Neural crest cell (in vitro differentiated cells): ENCODE measurements at places on chromosomes 1 and 21.

GRCh38 chr1:157852476-157852875 lies 10.9 kb upstream of the CD5L start:
- H3K27me3 ChIP-seq: peaks cover 9% of the 10 kb centered on the region
- no peak overlapping the region for H3K4me3 ChIP-seq
- no peaks in the 10 kb centered on the region for H3K4me1 ChIP-seq
- no peak for DNase-seq

GRCh38 chr1:178724376-178724727 lies 692 bp upstream of the RALGPS2 start:
- peak overlapping the region; percentile 89 for H3K4me3 ChIP-seq
- no peak for DNase-seq
- peaks cover 4% of the 10 kb centered on the region for H3K36me3 ChIP-seq
- H3K27me3 ChIP-seq: no peaks in the 10 kb centered on the region
- peak overlapping the region; percentile 65 for H3K27ac ChIP-seq

GRCh38 chr1:3691421-3692204 lies 39.3 kb downstream of the TP73 start:
- H3K27ac ChIP-seq: peak overlapping the region; percentile 50
- no peaks in the 10 kb centered on the region for H3K36me3 ChIP-seq
- H3K4me1 ChIP-seq: peaks cover 10% of the 10 kb centered on the region
- no peak for DNase-seq
- no peak overlapping the region for H3K4me3 ChIP-seq

GRCh38 chr1:67350783-67351182 lies 43.1 kb downstream of the IL12RB2 start:
- no peak overlapping the region for H3K27ac ChIP-seq
- no peaks in the 10 kb centered on the region for H3K36me3 ChIP-seq
- no peak for DNase-seq
- peaks cover 3% of the 10 kb centered on the region for H3K27me3 ChIP-seq

GRCh38 chr1:172172352-172172831 lies 248.1 kb upstream of the C1orf105 start:
- H3K27me3 ChIP-seq: no peaks in the 10 kb centered on the region
- H3K4me3 ChIP-seq: no peak overlapping the region
- H3K4me1 ChIP-seq: no peaks in the 10 kb centered on the region
- DNase-seq: no peak
- H3K27ac ChIP-seq: no peak overlapping the region

DNA sequence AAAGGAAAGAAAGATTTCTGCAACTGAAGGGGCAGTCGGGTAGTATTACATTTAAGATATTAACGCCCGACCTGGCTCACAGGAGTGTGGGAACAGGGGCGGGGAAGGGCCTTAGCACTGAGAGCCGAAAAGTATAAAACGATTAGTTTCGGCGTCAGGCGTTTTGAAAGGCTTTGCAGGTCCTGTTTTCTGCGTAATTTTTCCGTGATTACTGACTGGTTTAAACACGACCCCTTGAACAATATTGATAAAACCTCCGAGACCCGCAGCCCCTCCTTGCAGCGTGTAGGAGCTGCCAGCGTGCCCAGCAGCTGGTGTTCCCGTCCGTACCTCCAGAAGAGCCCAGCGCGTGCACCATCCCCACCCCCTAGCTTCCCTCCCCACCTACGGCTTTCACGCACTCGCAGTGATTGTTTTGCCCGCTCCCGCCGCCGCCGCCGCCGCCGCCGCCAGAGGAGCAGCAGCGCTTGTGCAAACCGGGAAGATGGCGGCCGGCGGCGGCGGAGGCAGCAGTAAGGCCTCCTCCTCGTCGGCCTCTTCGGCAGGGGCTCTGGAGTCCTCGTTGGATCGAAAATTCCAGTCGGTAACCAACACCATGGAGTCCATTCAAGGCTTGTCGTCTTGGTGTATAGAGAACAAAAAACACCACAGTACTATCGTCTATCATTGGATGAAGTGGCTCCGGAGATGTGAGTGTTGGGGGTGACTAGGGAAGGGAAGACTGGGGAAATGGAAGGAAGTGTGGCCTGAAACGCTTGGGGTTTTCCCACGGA lies 470 bp downstream of the RPRD2 start:
- peak overlapping the region; percentile 96 for H3K4me3 ChIP-seq
- DNase-seq: peak; percentile 63
- H3K36me3 ChIP-seq: no peaks in the 10 kb centered on the region
- H3K4me1 ChIP-seq: peaks cover 41% of the 10 kb centered on the region

DNA sequence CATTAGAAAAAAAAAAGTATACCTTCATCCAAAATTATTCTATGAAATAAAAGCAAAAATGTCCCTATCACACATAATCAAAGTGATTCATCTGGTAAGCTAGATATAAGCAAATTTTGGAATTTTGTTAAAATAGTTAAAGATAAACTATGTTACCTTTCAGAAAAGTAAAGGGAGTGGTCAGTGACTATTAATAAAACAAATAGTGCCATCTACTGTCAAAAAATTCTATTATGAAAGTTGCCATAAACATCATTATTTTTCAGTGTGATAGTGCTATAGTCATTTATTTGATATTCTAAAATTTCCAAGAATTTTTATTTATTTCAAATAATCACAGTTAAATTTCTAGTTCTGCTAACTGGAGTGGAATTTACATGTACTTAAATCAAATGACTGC lies 803.7 kb downstream of the KCNT2 start:
- H3K27me3 ChIP-seq: no peaks in the 10 kb centered on the region
- no peak overlapping the region for H3K27ac ChIP-seq
- H3K4me1 ChIP-seq: no peaks in the 10 kb centered on the region
- H3K4me3 ChIP-seq: no peak overlapping the region

DNA sequence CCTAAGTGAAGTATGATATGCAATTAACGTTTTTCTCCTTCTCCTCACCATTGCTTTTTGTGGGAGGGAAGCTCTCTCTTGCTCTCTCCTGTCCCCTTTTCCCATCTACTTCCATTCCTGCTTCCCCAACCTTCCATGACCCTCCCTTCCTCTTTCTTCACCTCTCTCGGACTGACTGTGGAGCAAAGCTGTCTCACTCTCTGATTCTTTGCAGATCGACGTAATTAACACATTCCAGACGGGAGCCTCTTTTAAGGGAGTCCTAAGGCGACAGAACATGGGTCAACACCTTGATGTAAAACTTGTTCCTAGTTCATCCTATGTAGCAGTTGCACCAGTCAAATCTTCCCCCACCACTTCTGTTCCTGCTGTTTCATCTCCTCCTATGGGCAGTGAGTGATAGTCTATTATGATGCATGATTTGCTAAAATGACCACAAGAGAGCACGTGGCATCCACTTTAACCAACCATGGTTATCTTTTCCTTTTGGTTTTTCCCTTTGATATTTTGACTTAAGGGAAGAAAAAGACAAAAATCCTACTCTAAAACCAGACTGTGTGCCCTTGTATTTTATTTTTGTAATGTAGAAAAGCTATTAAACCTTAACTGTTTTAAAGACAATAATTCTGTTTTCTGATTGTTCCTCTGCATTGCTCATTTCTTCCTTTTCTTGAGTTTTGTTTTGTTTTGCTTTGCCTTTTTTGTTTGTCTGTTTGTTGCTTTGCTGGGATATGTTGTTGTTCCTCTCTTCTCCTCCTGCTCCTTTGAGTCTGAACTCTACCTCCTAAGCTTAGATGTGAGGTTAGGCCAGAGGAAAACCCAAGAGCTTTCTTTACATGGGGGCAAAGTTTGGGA lies 31.7 kb upstream of the LAX1 start:
- peaks cover 5% of the 10 kb centered on the region for H3K36me3 ChIP-seq
- peaks cover 6% of the 10 kb centered on the region for H3K4me1 ChIP-seq
- H3K27me3 ChIP-seq: no peaks in the 10 kb centered on the region
- H3K4me3 ChIP-seq: no peak overlapping the region
- DNase-seq: no peak
- H3K27ac ChIP-seq: no peak overlapping the region

GRCh38 chr1:30271401-30272276 lies 451.7 kb downstream of the MATN1 start:
- no peak for DNase-seq
- H3K36me3 ChIP-seq: no peaks in the 10 kb centered on the region
- H3K4me3 ChIP-seq: no peak overlapping the region
- no peak overlapping the region for H3K27ac ChIP-seq
- peaks cover 13% of the 10 kb centered on the region for H3K27me3 ChIP-seq

DNA sequence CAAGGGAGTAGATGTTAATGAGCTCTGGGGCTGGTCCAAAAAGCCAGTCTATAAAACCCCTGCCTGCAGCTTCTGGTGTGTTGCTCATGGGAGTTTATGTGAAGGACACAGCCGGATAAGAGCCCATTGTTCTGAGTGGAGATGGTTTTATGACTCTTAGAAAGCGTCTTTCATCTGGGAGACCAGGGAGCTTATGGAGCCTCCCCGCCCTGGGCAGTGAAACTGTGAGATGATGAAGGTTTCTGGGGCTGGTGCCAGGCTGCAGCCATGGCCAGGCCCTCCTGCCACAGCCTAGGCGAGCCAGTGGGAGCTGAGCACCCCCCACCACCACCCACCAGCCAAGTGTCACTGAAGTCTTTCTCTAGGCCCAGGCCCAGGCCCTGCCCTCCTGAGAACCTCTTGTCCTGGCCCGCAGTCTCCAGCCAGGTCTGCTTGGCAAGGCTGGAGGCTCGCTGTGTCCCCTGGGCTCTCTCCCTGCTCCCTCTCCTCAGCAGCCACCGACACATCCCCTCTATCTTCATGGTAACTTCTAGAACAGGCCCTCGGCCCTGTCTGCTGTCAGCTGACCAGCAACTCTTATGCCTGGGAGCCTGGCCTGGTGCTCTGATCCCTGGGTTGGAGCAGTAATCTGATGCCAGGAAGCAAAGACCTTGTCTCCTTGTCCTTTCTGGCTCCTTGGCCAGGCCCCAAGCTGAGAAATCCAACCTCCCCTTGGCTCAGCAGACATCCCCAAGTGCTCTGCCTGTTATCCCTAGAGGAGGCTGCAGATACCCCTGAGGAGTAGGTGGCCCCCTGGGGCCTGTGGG lies 7.6 kb upstream of the ARHGEF10L start:
- peaks cover 29% of the 10 kb centered on the region for H3K4me1 ChIP-seq
- no peaks in the 10 kb centered on the region for H3K36me3 ChIP-seq

GRCh38 chr1:172764378-172764777 lies 105.5 kb downstream of the FASLG start:
- H3K4me3 ChIP-seq: no peak overlapping the region
- H3K27me3 ChIP-seq: no peaks in the 10 kb centered on the region
- DNase-seq: no peak
- no peaks in the 10 kb centered on the region for H3K36me3 ChIP-seq
- no peak overlapping the region for H3K27ac ChIP-seq

- H3K36me3 ChIP-seq: no peaks in the 10 kb centered on the region
- no peaks in the 10 kb centered on the region for H3K27me3 ChIP-seq
- no peak overlapping the region for H3K4me3 ChIP-seq
- no peaks in the 10 kb centered on the region for H3K4me1 ChIP-seq
- peak overlapping the region; percentile 91 for H3K27ac ChIP-seq
Observed at GRCh38 chr1:201381130-201381529, 3.6 kb upstream of the TNNT2 start.

GRCh38 chr1:157252473-157252872 lies 114.3 kb upstream of the ETV3 start:
- no peaks in the 10 kb centered on the region for H3K4me1 ChIP-seq
- no peak for DNase-seq
- H3K27me3 ChIP-seq: peaks cover 23% of the 10 kb centered on the region
- no peaks in the 10 kb centered on the region for H3K36me3 ChIP-seq
